Mucosa of descending colon (tissue), 3 donors: ENCODE measurements at places on chromosomes 5 and 9. TPM values are rescaled to one million over a fixed set of nuclear protein-coding genes. Genes with fewer than 3 reads are reported as not detected.

ANKDD1B gene
- total RNA-seq: 8.0 TPM

TUSC1 gene
- total RNA-seq: 16.6 TPM

CTSL gene
- total RNA-seq: 62.3 TPM

MYORG gene
- 63.4 TPM for total RNA-seq

SEMA5A gene
- 20.3 TPM for total RNA-seq

MOB3B gene
- total RNA-seq: 41.7 TPM

CER1 gene
- not detected for total RNA-seq

FCN1 gene
- total RNA-seq: 6.0 TPM

PCDHGB2 gene
- total RNA-seq: 2.8 TPM

SPATA31E1 gene
- total RNA-seq: not detected

C9 gene
- not detected for total RNA-seq

SPOCK1 gene
- total RNA-seq: 1.8 TPM

MELK gene
- total RNA-seq: 4.5 TPM

FOXD1 gene
- total RNA-seq: not detected

CARD6 gene
- total RNA-seq: 1.7 TPM

DDX4 gene
- total RNA-seq: not detected

BTNL9 gene
- total RNA-seq: 1.2 TPM

ENTR1 gene
- total RNA-seq: 33.2 TPM
